NCI-H69 (cell line): ENCODE measurements at places on chromosomes 1 and 21.

DNA sequence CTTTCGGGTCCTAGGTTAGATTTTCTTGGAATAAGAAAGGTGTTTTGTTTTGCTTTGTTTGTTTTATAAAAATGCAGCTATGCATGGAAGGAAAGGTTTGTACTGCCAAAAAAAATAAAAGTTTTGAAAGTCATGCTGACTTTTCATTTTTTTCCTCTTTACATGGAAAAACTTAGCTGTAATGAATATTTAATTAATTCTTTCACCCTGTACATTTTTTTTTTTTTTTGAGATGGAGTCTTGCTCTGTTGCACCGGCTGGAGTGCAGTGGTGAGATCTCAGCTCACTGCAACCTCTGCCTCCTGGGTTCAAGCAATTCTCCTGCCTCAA, 48.7 kb downstream of the NENF start:
- no peak for DNase-seq

GRCh38 chr21:36437745-36438128, 42.2 kb downstream of the CLDN14 start:
- no peak for DNase-seq

GRCh38 chr1:62875676-62876075, 91.7 kb downstream of the ATG4C start:
- peak; percentile 70 for DNase-seq

GRCh38 chr21:31143036-31143435, 104.8 kb upstream of the KRTAP19-8 start:
- no peak for DNase-seq

- no peak for DNase-seq
Observed at GRCh38 chr1:18951818-18952391, 4.6 kb downstream of the IFFO2 start.

- no peak for DNase-seq
Observed at GRCh38 chr1:7658099-7658498, 113.0 kb upstream of the VAMP3 start.

GRCh38 chr1:204950353-204951001, 79.8 kb downstream of the NFASC start:
- DNase-seq, result no peak

DNA sequence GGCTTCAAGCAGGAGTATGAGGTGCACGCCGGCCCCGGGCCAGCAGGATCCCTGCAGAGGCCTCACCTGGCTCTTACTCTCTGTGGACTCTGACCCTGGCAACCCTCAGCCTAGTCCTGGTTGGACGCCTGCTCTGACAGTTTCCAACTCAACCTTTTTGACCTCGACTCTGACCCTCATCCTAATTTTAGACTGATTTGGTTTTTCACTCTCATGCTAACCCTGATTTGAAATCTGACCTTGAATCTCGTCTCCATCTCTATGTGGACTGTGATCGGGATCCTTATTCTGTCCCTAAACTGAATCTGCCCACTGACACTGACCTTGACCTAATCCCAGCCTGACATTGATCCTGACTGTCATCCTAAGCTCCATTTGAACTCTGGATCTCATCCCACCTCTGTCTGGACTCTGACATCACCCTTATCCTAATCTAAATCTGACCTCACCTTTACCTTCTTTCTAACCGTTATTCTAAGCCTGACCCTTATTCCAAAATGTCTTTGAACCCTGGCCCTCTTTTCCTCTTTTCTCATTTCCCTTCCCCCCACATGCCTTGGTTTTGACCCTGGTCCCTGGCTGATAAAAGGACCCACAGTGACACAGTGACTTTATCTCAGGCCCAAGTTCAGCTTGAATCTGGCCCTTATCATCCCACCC, 67.8 kb downstream of the PTPRU start:
- DNase-seq, result no peak

GRCh38 chr1:178725466-178726086, 532 bp downstream of the RALGPS2 start:
- peak; percentile 65 for DNase-seq

DNA sequence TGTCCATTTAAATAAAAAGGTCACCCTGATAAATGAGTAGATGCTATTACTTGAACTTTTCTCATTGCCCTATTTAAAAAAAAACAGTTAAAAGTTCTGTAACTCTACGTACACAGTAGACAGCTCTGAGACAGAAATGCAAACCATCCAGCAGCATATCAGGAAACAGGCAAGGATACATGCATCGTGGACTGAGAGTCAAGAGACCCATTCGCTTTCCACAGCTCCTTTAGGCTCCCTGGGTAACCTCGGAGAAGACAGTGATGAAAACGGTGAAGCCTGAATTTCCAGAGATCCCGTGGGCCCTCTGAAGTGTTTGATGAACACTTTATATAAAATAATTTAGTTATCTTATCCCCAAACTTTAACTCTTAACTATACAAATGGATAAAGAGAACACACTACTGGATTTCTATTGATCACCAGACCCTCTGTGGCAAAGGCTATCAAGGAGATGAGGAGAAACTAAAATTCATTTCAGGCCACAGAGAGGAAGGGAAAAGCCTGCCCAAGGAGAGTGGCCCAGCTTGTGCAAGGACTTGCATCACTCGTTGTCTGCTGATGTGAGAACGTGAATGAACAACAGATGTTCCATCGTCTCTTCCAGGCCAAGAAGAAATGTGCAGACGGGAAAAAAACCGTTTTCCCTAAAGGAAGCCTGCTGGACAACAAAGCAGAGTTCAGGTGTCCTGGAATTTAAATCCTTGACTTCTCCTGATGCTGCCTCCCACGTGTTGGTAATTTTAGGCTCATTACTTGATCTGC, 131.0 kb downstream of the TGFBR3 start:
- DNase-seq, result no peak

- no peak for DNase-seq
Observed at GRCh38 chr1:47439819-47440598, 2.2 kb downstream of the FOXD2 start.

- DNase-seq, result no peak
Observed at GRCh38 chr1:180160357-180160756, 5.7 kb downstream of the QSOX1 start.

DNA sequence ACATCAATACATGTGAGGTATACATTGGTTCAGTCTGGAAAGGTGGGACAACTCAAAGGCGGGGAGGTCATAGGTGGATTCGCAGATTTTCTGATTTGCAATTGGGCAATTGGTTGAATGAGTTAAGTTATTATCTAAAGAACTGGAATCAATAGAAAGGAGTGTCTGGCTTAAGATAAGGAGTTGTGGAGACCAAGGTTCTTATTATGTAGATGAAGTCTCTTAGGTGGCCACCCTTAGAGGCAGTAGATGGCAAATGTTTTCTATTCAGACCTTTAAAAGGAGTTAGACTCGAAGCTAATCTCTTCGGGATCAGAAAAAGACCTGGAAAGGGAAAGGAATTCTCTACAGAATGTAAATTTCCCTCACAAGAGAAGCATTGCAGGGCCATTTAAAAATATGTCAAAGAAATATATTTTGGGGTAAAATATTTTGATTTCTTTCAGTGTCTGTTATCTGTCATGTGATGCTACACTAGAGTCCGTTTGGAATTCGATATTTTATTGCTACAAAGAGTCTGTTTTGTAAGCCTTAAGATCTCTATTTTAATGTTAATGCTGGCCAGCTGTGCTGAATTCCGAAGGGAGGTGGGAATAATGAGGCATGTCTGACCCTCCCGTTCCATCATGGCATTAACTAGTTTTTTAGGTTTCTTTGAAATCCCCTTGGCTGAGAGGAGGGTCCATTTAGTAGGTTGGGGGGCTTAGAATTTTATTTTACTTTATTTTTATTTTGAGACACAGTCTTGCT, 265.1 kb downstream of the PTPRU start:
- no peak for DNase-seq

GRCh38 chr21:43653626-43654025, 5.7 kb downstream of the HSF2BP start:
- DNase-seq, result no peak

GRCh38 chr1:23273450-23274133, 56.3 kb upstream of the HTR1D start:
- DNase-seq, result peak; percentile 8

- no peak for DNase-seq
Observed at GRCh38 chr1:227263869-227264268, 54.4 kb downstream of the CDC42BPA start.

GRCh38 chr21:38027901-38028498, 111.7 kb upstream of the KCNJ6 start:
- peak; percentile 13 for DNase-seq

GRCh38 chr1:30912913-30913652, 4.5 kb upstream of the SDC3 start:
- DNase-seq, result no peak

DNA sequence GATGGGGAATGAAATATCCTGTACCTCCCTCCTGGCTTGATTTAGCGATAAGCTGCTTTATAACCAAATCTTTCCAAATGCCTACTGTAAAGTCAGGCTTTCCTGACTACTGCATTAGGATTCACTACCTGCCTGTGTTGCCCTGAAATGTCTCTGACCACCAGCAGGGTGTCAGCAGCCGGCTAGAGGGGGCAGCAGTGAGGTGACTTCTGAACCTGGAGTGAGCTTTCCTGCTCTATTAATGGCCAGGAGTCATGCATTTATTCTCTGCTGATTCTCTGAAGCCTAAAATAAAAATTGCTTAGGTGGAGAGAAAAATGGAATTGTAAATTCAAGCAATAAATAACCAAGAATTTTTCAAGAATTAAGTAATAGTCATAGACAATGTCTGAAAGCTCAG, 2.5 kb downstream of the BACE2 start:
- DNase-seq, result peak; percentile 61

- no peak for DNase-seq
Observed at GRCh38 chr1:21663951-21664805, 5.0 kb downstream of the RAP1GAP start.

DNA sequence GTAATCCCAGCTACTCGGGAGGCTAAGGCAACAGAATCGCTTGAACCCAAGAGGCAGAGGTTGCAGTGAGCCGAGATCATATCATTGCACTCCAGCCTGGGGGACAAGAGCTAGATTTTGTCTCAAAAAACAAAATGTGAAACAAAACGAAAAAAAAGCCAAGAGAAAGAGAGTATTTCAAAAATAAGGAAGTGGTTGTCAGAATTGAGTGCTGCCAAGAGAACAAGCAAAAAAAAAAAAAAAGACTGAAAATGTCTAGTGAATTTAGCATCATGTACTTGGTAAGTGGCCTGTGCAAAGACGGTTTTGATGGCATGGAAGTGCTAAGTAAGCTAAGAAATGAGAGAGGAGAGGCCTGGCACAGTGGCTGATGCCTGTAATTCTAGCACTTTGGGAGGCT, 14.3 kb downstream of the KPNA6 start:
- no peak for DNase-seq

DNA sequence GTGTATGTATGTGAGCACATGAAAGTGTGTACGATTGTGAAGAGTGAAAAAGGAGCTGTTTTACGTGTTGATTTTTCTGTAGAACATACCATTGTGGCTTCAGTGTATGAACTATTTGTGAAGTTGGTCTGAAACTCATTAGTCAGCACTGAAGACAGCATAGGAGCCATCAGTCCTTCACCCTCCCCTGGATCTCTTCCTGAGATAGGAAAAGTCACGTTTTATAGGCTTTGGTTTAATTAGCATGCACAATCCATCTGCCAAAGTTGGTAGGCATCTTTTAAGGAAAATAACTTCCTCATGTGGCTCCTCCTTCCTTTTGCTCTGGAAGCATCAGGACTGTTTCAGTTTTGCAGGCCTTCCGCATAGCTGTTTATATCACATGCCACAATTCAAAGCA, 1.4 kb upstream of the RABIF start:
- no peak for DNase-seq

- no peak for DNase-seq
Observed at GRCh38 chr21:25929856-25930520, 195.2 kb downstream of the GABPA start.

- DNase-seq, result no peak
Observed at GRCh38 chr1:2999571-2999970, 21.7 kb upstream of the ACTRT2 start.

GRCh38 chr21:46212721-46213484, 15.7 kb downstream of the LSS start:
- DNase-seq, result no peak

GRCh38 chr1:201954263-201955008, 867 bp upstream of the TIMM17A start:
- no peak for DNase-seq
